H1 (cell line): ENCODE measurements at places on chromosomes 11 and 22.
A peak's percentile ranks its signal among the peaks of the same experiment; 100 is the strongest.

GRCh38 chr22:47837703-47838102, 1075.3 kb downstream of the TBC1D22A start:
- DNase-seq = peak; percentile 17

DNA sequence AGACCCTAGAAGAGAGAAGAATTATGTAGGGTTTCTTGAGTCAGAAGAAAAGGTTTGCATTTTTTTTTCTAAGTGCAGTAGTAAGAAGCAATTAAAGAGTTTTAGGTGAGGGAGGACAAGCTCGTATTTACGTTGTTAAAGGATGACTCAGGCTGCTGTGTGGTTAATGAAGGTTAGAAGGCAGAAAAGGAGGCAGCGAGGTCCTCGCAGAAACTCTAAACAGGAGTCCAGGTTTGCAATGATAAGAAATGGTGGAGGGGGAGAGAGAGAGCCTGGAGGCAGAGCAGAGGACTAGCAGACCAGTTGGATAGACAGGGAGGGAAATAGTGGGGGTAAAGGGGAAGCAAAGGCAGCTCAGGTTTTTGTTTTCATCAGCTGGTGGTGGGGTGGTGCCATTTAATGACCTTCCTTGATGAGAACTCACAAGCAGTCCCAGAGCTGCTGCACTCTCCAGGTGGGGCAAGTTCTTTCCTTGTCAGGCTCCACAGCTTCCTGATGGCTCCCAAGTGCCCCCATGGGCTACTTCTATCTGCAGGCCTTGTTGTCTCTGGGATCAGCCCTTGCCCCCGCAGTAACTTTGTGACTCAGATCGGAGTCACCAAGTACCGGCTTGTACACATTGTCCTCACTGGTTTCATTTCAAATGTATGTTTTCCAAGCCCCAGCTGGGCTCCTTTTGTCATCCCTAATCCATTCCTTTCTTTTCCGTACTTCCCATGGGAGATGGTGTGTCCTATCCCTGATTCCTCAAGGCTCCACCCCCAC, 8.3 kb upstream of the INSC start:
- no peak for DNase-seq

DNA sequence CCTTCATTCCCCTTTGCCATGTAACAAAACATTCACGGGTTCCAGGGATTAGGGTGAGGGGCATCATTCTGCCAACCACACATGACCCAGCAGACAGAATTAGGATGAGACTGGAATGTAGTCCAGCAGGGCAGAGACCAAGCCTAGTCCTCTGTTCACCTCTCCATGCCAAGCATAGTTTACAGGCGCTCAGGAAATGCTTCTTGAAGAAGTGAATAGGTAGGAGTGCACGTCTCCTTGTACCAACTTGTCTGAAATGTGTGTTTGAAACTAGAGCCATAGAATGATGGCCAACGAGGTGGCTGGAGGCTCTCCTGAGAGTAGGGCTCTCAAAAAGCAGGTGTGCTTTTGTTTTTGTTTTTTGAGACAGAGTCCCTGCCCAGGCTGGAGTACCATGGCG, 8.2 kb downstream of the SPINDOC start:
- no peak for DNase-seq

- no peak for DNase-seq
Observed at GRCh38 chr11:77069969-77070582, 3.3 kb downstream of the CAPN5 start.

GRCh38 chr22:24209687-24210086, 28.4 kb downstream of the SUSD2 start:
- no peak for DNase-seq

DNA sequence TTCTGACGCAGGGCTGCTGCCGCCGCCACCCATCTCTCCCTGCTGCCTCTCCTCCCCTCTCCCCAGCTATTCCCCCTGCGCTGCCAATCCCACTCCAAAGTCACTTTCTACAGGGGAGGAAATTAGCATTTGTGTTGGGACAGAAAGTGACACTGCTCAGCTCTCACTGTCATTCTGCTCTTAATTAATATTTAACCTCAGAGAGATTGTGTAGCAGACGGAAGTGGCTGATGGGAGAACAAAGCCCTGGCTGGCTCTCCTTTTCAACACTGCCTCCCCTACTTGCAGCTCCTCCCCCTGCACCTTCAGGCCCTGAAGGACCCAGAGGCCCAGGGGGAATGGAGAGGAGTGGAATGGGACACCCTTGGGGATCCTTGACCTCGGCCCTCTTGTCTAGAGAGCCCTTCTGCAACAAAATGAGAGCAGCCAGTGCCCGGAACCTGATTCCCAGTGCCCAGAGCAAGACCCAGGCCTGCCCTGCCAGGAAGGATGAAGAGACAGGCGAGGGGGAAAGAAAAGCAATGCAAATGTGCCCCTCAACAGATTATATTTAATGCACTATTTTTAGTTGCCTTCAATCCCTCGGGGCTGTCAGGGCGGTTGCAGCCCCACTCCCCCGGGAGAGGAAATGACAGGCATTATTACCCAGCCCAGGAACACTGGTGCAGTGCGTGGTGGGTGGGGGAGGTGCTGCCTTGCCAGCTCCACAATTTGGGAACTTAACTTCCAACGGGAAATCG, 14.6 kb upstream of the NRGN start:
- no peak for DNase-seq

- no peak for DNase-seq
Observed at GRCh38 chr11:106990331-106990730, 27.9 kb downstream of the GUCY1A2 start.

DNA sequence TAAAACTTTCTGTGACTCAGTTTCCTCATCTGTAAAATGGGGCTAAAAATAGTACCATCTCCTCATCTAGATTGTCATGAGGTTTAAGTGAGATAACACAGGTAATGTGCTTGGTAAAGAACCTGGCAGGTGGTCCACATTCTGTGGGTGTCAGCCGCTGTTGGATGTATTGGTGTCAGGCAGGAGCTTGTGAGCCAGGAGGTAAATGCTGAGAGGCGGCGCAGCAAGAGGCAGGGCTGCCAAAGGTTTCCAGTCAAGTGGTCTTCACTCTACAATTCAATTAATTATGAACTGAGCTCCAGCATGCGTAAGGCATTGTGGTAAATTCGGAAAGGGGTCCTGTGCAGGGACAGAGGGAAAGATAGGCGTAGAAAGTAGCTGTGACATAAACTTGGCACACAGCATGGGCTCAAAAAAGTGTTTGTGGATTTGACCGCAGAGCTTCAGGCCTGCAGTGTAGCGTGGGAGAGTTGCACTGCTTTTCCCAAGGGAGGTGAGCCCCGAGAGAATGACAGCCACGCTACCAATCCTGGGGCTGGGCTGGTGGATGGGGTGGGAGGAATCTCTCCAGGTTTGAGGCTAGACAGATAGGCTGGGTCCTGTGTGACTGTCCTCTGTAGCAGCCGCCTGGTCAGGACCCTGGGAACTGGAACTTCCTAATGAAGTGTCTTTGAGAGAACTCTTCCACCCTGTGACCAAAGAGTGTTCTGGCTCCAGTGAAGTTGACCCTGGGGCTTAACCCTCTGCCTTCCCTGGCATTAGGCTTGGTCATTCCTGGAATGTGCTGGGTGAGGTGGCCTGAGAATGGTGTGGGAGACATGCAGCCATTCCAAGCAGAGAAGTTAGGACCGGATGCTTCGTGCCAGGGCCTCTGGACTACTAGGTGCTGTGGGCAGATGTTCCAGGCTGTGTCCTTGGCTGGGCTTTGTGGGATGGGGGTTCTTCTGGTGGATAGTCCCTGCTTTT, 122.4 kb downstream of the FEZ1 start:
- DNase-seq = no peak

GRCh38 chr11:59463190-59463641, 6.5 kb downstream of the OR4D6 start:
- DNase-seq = no peak

DNA sequence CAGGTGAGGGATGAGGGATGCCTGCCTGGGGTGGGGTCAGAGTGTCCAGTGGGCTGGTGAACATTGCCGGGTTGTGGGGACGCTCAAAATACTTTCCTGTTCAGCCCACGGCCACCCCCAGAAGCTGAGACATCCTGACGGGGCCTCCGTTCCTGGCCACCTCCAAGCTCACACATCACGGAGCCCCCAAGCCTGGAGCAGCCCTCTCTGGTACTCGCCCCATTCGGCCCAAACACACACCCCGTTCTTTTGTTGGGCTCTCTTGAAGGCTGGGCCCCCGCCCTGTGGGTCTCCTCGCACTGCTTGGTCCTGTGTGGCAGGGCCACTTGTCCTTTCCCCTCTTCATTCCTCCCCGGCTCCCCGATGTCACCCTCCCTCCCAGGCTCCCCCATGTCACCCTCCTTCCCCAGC, 442.6 kb downstream of the TBC1D22A start:
- DNase-seq = no peak

DNA sequence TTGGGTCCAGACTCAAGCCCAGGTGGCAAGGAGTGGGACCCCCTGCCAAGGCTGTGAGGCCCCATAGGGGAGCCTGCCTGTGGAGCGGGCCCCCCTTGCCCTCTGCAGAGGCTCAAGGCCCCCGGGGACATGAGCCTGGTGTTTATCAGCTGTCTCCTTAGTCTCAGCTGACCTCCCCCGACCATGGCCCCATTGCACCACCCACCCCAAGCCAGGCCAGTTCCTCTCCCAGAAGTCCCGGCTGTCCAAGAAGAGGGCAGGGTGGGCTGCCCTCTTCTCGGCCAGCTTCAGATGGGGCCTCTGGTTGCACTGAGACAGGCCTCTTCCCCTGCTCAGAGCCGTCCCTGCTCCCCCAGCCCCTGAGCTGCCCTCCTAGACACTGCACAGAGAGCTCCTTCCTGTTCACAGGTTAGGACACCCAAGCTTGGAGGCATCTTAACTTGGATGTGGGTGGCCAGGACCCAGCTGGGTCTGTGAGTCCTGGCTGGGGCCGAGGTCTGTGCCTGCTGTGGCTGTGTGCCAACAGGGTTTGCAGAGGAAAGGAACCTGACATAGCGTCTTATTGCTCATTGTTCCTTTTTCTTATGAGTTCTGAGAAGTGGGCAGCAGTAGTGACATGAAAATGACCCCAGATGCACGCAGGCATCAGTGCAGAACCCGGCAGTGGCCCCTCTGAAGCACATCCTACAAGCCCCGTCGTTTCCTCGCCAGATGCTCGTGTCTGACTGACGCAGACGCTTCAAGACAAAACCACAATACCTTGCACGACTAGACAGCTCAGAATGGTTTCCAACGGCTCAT, 5.4 kb downstream of the TRABD start:
- DNase-seq = no peak

- DNase-seq = no peak
Observed at GRCh38 chr11:65958291-65958690, 3.2 kb upstream of the SART1 start.

DNA sequence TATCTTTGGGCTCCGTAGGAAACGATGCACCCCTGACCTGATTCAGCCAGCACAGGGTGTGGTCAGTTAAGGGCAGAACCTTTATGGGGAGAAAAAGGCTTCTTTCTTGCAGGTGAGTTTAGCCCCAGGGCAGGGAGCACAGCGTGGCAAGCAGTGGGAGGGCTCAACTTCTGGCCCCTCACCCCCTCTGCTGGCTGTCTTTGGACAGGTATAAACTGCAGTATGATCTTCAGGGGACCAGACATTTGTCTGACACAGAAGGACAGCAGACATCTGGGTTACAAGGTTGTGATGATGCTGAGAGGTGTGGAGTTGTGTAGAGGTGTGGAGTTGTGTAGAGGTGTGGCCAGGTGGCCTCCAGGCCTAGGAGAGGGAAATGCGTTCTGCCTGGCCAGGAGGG, 324.0 kb upstream of the PLET1 start:
- DNase-seq = peak; percentile 67

- no peak for DNase-seq
Observed at GRCh38 chr11:19253817-19254216, 13.1 kb upstream of the E2F8 start.

DNA sequence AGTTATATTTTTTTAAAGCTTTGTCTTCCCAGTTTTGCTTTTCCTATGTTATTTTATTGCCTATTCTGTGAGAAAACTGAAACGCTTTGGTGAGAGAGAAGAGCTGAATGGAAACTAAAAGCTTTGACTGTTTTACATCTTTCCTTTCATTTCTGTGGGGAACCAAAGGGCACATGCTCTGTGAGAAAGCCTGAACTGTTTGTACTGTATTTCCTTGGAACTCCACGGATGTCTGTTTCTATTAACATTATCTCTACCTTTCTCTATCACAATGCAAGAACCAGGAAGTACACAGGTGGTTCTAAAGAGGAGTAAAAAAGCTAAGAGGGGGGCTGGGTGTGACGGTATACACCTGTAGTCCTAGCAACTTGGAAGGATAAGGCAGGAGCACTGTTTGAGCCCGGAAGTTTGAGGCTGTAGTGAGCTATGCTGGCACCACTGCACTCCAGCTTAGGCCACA, 43.8 kb downstream of the CELF1 start:
- no peak for DNase-seq

- DNase-seq = no peak
Observed at GRCh38 chr11:130118636-130119387, 40.8 kb upstream of the ST14 start.

DNA sequence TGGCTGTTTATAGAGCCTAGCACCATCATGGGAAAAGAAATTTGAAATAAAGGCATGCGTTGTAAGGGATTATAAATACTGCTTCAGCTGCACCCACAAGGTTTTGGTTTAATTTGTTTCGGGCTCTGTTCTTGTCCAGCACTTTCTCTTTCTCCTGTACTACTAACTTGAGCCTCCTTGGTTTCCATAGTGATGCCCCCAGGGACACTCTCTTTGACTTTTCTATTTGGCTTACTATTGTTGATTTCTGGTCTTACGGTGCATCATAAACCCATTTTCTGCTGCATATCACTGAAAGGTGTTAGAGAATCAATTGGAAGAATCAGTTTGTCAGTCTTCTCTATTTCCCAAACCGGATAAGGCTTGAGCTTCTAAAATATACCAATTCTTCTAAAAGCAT, 1674.3 kb upstream of the RAG2 start:
- DNase-seq = no peak

DNA sequence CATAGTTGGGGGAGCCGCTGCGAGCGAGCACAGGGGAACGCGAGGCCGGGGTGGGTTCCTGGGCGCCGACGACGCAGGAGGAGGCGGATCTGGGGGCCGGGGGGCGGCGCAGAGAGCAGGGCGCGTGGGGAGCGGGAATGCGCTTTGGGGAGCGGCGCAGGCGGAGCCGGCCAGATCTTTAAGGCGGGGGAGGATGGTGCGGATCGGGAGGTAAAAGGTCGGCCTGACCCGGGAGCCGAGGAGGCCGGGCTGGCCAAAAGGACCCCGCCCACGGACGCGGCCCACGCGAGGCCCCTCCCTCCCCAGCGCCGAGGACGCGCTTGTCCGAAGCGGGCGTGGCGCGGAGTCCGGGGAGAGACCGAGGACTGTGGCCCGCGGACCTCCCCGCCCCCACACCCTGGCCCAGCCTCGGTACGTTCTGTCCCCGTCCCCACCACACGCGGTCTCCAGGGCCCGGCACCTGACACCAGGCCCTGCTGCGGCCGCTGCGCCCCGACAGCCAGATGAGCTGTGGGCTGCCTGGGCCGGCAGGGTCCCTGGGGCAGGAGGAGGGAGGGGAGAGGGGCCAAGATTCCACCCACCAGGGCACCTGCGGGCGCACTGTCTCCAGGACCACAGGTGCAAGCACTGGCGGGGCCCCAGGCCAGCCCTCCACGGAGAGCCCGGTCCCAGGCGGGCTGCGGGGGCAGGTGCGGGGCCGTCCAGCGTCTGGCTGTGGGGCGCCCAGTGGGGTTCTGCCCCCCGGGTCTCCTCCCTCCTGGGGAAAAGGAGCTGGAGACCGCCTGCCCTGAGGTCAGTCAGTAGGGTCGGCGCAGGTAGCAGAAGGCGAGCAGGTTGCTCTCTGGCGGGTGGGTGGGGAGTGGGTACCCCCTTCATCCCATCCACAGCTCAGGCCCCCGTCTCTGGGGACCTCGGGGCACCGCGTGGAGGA, 10.9 kb downstream of the PIM3 start:
- DNase-seq = no peak
